Muscle of leg (tissue), 16 donors: ENCODE measurements at places on chromosomes 11 and 22. TPM values are rescaled to one million over a fixed set of nuclear protein-coding genes. Genes with fewer than 3 reads are reported as not detected.

The OOSP2 gene
- not detected for total RNA-seq

The TRIM49 gene
- not detected for total RNA-seq

The PKDREJ gene
- total RNA-seq = 0.04 TPM

The DGAT2 gene
- total RNA-seq = 0.31 TPM

The MPEG1 gene
- total RNA-seq = 13.4 TPM

The HEPN1 gene
- total RNA-seq = not detected

The CBX6 gene
- 24.9 TPM for total RNA-seq

The MRPL40 gene
- 40.2 TPM for total RNA-seq

The SMC1B gene
- total RNA-seq = 0.04 TPM

The TTC36 gene
- total RNA-seq = 1.1 TPM

The C22orf42 gene
- total RNA-seq = not detected
